ENCODE measurements at places on chromosomes 1 and 21.

GRCh38 chr1:4513685-4514084 lies 140.7 kb upstream of the AJAP1 start:
- no peak for DNase-seq

DNA sequence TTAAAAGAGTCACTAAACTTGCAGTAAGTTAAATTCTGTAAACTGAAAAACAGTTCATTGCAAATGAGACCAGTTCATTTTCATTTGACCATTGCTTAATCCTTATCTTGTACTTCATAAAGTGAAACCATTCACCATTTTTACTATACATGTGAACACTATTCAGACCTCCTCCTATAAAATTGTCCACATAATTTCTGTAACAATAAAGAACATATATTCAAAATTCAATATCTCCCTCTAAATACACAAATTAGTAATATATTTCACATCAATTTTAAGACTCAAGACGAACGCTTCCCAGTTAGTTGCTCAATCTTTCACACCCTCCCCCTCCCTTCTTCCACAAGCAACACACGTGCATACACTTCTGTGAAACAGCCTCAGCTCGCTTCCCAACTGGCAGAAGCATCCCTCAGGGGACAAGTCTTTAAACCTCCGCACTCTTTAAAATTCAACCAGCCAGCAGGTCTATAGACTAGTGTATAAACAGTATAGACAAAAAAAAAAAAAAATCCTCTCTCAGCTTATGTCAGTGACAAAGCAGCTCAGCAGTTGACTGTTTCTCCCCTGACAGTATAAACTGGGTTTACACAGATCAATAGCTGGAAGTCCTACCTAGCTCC lies 99.6 kb downstream of the DENND1B start:
- no peak for DNase-seq

DNA sequence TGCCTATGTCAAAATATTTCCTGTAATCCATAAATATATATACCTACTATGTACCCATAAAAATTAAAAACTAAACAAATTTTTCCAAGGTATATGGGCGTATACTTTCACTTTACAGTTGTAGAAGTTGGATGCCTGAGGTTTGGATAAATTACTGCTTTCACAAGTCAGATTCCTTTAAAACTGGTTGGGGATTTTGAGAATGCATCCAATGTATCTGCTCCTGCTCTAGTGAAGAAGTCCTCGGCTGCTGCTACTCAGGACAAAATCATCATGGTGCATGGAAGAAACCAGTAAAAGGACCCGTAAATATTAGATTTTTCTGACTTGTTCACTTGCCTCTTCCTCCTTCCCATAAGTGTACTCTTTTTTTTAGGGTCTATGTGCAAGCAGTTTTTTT lies 841.1 kb downstream of the USP25 start:
- no peak for DNase-seq

DNA sequence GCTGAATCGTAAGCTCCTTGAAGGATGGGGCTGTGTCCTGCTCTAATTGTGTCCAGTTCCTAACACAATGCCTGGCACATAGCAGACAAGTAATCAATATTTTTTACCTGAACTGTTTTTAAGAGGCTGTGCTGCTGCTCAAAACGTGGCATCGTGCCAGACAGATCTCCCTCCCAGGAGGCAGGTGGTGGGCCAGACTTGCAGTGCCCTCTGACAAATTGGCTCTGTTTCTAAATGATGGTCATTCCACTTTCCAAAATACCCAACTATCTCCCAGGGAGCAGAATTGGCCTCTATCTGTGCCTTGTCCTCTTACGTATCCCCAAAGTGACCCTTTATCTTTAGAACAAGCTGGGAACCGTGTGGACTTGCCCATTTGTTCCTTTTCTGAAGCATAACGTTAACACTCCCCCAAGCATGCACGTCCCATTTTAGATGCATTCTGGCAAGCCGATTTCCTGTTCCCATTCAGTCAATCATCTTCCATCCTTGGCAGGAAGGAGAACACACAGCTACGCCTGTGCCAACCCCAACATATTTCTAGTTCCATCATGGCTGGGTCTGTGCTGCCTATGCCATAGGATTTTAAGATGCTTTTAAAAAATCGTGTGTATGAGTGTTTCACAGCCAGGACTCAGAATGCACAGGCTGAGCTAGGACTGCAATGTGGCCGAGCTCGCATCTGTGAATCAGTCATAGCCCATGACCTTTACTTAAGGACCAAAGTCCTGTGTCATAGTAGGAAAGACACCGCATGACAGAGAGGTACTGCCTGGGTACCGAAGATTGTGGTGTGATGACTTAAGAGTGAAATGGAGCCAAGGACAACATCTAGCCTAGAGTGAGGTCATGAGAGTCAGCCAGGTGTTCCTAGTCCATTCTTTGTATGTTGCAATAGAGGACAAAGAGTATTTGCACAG lies 408.6 kb downstream of the PRDM2 start:
- no peak for DNase-seq

- DNase-seq, result no peak
These were observed 16.1 kb downstream of the SLC6A9 start for GRCh38 chr1:44015206-44015605.

DNA sequence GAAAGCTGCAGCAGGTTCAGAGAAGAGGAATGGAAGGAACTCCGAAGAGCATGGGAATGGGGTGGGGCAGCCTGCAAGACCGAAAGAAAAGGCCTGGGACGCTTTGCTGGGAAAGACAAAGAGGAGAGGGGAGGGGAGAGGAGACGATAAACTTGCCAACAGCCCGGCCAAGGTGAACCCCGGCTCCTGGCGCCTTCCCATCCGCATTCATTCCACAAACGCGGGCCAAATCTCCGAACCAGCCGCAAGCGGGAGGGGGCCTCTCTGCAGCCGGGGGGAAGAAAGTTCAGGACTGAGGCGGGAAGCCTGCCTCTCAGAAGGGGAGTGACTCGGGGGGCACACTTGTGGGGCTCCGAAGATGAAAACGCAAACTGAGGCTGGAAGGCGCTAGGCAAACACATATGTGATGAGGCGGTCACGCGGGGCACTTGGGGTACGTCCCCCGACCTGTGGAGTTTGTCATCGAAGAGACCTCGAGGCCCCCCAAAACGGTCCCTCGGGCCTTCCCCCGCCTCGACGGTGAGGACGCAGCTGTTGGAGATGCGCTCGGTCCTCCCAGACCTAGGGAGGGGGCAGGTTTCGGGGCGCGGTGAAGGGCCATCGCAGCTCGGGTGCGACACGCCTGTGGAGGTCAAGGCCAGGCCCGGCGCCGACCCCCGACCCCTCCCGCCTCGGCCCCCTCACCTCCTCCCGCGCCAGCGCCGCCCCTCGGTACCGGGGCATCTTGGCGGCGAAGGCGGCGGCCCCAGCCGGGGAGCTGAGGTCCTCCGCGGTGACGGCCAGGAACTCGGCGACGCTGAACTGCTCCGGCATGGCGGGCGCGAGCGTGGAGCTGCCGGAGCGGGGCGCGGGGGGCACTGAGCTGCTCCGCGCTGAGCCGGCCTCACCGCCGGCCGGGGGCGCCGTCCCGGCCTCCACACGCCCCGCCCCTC lies at the start of gene ASAP3:
Gene ASAP3 (minus strand): TSS at position 859 of the 932 bp plus-strand sequence. CDS start 46 bp downstream, at position 813.
- DNase-seq, result no peak

GRCh38 chr1:11174261-11174942 lies 14.8 kb upstream of the ANGPTL7 start:
- no peak for DNase-seq

GRCh38 chr1:116326486-116326885 lies 46.6 kb upstream of the ATP1A1 start:
- DNase-seq, result no peak

GRCh38 chr1:207603777-207604176 lies 41.2 kb upstream of the CR1L start:
- no peak for DNase-seq

DNA sequence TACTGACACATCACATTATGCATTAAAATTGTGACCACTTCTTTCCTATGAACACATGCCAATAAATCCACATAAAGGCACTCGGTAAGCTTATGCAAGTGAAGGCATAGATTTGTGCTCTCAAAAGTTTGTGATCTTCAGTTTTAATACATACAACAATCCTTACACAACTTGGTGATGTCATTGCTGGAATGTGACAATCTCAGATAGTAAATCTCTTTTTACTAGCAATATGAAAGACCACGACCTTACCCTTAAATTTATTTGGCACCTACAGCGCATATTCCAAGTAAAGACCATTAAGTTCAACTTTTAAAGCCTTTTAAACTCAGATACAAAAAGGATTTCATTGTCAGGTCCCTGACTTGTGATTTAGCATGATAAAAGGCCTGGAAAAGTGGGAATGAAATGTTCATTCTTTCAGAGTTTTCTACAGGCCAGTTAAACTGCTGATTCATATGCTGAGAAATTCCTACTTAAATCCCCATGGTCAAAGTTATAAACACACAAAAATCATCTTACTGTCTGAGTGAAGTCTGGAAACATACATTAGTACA lies 157.4 kb downstream of the SIPA1L2 start:
- no peak for DNase-seq

- no peak for DNase-seq
These were observed 146.2 kb downstream of the TNR start for GRCh38 chr1:175597205-175597604.

GRCh38 chr1:207021876-207022596 lies 10.5 kb downstream of the C1orf116 start:
- no peak for DNase-seq

DNA sequence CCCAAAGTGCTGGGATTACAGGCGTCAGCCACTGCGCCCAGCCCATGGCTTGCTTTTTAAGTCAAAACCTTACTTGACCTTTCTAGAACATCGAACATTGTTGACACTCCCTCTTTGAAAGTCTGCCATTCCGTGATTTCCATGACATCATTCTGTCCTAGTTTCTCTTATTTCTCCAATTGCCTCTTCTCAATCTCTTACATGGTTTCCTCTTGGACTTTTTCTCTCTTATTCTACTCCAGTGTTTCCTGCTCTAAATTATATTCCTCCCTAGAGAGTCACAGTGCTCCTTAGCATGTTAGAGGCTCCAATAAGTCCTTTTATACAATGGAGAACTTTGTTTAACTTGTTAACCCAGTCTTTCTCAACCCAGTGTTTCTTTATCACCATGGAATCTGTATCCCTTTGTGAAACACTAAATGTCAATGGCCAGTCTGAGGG lies 25.5 kb downstream of the JAM2 start:
- DNase-seq, result no peak
